Diencephalon (tissue), 1 donor: ENCODE measurements at places on chromosomes 4 and X. TPM values are rescaled to one million over a fixed set of nuclear protein-coding genes. Genes with fewer than 3 reads are reported as not detected.

The IQCM gene
- total RNA-seq = not detected

The TRIM61 gene
- total RNA-seq = 3.2 TPM

The ITGB1BP2 gene
- total RNA-seq = 2.5 TPM

The GAGE1 gene
- total RNA-seq = not detected

The TEX13D gene
- total RNA-seq = not detected
